ENCODE measurements at places on chromosomes 5 and 9.

DNA sequence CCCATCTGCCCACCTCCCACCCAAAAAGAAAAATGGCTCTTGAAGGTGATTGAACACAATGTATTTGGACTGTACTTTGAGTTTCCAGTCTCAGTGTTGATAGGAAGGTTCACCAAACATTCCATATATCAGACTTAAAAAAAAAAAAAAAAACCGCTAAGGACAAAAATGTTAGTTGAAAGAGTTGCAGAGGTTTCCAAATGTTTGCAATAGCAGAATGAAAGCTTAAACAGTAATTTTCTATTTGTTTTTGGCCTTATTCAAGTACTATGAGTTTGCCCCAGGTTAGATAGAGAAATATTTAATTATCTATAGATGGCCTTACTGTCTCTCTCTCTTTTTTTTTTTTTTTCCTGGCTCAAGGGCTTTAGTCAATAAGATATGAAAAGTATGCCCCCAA, 6.1 kb downstream of the LRRTM2 start:
- no peak for DNase-seq

- DNase-seq, result no peak
Measured at GRCh38 chr5:56077796-56078233, 83.1 kb upstream of the IL6ST start.

DNA sequence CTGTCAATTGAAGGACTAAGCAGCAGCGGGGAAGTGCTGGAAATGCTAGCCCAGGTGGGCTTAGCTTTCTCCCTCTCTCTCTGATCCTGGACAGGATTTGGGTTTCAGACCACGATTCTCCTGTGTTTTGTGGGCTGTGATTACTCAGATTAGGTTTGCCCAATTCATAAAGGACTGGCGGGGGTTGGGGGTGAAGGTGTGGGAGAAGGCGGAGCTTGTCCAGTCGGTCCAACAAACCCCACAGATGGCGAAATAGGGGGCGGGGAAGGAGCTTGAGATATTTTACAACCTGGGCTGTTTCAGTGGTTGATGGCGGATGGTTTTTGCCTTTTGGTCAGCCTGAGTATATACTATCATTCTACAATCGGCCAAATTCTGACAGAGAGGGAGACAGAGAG, 35.2 kb downstream of the PCDHAC2 start:
- no peak for DNase-seq

GRCh38 chr9:71984403-71984802, 73.0 kb downstream of the C9orf85 start:
- DNase-seq, result peak; percentile 46

- peak; percentile 85 for DNase-seq
Measured at GRCh38 chr5:77224672-77225355, 14.3 kb downstream of the PDE8B start.
